NCI-H446 (cell line): ENCODE measurements at places on chromosomes 3 and 15.

DNA sequence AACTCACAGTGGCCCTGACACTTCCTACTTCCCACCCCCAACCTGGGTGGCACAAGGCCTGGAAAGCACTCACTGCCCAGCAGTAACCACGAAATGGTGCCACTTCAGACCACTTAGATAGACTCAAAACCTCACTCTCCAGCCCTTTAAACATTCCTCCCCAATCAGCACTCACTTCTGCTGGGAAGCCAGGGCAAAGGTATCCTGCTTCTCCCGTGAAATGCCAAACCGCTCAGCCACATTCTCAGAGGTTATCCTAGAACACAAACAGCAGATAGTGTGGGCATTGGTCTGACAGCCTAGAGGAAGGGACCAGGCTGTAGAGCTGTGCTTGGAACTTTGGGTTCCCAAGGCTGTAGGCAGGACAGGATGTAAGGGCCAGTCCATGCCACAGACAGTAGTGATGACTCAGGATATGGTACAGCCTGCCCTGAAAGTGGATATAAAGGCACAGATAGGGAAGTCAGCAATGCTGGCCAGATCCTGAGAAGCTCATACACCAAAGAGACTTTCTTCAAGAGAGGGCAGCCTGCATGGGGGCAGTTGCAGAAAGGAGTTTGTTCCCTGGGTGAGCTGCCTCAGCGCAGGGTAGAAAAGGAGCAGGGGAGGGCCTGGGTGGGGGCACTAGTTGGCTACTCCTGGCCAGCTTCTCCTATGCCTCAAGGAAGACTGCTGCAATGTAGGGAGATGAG lies 9.2 kb downstream of the ACAA1 start:
- DNase-seq, result no peak

GRCh38 chr3:87627316-87627715 lies 350.9 kb upstream of the POU1F1 start:
- no peak for DNase-seq

GRCh38 chr15:59993041-59993750 lies 10.9 kb upstream of the FOXB1 start:
- DNase-seq, result no peak

- DNase-seq, result no peak
These were observed 46.0 kb downstream of the MEIS2 start for GRCh38 chr15:37054336-37054735.

- no peak for DNase-seq
These were observed 419.7 kb downstream of the ZBTB20 start for GRCh38 chr3:114727373-114727772.
